HuH-7 (cell line): ENCODE measurements at places on chromosomes 7 and 10.

DNA sequence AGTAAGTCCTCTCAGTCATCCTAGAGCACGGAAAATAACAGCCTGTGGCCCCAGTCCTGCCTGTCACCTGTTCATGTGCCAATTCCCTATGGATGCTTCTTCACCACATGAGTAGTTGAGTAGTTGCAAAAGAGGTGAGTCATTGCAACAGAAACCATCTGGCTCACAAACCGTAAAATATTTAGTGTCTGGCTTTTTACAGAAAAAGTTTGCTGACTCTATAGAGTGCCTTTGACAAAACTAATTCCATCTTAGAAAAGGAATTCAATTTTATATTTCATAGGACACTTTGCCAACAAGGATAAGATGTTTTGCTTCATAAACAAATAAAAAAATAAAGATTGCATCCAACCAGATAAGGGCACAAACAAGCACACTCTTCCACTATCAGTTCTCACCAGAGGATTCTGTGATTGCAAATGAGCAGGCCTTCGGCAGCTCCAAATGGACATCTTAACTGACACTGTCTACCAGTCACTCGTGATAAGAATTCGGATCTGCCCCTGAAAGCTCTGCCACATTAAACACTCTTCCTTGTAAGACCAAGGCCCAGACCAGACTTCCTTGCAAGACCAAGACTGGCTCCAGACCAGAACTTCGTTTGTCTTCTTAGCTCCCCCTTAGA, 242.7 kb upstream of the SEMA3C start:
- DNase-seq, result peak; percentile 31

- no peak for DNase-seq
Observed at GRCh38 chr10:120052964-120053702, 160.6 kb downstream of the SEC23IP start.

DNA sequence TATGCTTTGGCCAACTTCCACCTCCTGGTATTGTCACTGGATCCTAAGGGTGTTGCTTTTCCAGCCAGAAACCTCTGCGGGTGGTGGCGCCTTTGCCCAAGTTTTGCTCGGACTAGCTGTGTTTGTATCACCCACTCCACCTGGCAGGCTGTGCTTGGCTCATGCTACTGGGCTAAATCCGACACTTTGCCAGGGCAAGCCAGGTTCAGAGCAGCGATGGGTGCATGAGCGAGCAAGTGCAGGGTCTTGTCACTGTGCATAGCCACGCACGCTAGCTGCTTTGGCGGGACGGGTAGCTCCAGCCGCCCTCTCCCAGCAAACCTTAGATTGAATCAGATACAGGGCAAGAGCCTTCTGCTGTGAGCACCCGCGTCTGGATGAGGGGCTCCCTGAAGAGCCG, 737.5 kb downstream of the PCDH15 start:
- DNase-seq, result no peak

- peak; percentile 73 for DNase-seq
Observed at GRCh38 chr7:29194594-29195427, at the start of gene CHN2. Gene CHN2 (plus strand): TSS chr7:29194775.

- no peak for DNase-seq
Observed at GRCh38 chr10:17009212-17009700, 120.4 kb downstream of the CUBN start.

DNA sequence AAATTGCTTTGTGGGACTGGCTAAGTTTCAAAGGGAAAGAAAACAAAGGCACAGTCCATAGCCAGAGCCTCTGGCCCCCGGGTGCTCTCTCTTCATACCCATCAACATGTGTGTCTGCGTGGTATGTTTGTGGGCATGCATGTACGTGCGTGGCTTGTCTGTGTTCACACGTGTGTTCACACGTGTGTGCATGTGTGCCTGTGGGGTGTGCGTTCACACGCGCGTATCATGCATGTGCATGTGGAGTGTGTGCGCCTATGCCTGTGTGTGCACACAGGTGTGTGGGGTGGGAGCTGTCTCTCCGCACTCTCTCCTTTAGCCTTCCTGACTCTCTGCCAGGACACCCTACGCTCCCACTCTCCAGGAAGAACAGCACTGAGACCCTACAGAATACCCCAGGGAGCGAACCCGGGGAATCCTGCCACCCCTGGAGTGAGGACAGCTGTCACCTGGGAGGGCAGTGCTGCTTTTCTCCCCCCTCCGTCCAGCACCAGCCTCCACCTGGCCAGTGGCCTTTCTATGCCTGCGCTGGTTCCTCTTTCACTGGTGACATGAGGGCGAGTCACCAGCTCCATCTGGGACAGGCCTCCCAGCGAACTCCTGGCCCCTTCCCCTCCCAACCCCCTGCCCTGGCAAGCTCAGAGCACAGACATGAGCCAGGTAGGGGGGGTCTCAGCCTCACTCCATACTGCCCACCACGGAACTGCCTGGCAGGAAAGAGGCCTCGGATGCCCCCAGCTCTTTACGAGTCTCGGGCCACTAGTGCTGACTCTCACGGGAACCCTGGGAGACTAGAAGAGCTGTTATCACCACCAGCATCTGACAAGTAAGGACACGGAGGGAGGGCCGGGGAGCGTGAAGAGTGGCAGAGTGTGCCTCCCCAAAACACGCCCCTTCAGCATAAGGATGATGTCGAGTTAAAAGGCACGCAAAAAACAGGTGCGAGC, 16.5 kb downstream of the WDR86 start:
- DNase-seq, result no peak

- DNase-seq, result no peak
Observed at GRCh38 chr10:116126954-116127695, 145.9 kb downstream of the GFRA1 start.
